ENCODE measurements at places on chromosomes 3 and 15.

GRCh38 chr15:58284293-58284692 is 146.1 kb downstream of the AQP9 start:
- DNase-seq, result no peak

DNA sequence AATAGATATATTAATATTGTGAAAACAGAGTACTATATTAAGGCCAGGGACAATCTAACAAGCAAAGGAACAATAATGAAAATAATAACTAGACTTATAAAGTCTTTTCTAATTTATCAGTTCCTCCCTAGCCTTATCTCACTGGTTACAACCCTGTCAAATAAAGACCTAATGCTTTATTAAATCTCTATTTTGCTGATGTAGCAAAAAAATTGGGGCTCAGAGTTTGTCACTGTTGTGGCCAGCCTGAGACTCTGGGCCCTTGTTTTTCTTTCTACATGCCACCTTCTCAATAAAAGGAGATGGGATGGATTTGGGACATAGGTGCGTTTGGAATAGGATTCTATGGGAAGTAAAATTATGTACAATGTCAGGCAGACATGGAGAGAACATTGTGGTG is 937.0 kb downstream of the IGSF11 start:
- no peak for DNase-seq

DNA sequence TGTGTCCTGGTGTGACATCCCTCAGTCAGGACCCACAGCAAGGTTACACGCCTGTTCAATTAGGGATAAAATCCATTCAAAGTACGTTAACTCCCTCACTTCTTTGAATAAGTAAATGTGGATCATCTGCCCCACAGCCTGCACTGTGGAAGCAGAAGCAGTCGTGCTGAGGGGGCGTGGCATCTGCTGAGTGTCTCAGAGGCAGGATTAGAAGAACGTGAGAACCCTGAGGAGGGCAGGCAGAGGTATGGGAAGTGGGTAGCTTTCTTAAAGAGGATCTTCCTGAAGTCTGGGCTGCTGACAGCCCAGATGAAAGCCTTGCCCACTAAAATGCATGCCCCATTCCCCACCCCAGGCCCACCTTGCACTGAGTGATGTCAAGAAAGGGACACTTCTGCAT is 28.5 kb downstream of the CRABP1 start:
- DNase-seq, result no peak

GRCh38 chr15:70200511-70201424 is 103.1 kb upstream of the TLE3 start:
- DNase-seq, result no peak

DNA sequence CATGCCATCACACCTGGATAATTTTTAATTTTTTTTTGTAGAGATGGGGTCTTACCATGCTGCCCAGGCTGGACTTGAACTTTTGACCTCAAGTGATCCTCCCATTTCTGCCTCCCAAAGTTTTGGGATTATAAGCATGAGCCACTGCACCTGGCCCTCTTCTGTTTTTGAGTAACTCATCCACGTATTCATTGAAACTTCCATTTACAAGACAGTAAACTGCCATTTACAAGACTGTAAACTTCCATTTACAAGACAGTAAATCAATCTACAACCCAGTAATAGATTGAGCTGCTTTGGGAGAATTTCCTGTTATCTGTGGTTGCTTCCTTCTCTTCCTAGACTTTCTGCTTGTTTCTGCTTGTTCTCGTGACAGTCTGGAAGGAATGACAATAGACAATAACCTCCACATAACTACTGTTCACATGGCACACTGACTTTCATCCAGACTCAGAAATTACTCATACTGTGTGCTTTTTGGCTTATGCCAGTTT is 114.7 kb upstream of the CCNL1 start:
- DNase-seq, result no peak

GRCh38 chr3:167330993-167331785 is 48.9 kb downstream of the ZBBX start:
- no peak for DNase-seq

DNA sequence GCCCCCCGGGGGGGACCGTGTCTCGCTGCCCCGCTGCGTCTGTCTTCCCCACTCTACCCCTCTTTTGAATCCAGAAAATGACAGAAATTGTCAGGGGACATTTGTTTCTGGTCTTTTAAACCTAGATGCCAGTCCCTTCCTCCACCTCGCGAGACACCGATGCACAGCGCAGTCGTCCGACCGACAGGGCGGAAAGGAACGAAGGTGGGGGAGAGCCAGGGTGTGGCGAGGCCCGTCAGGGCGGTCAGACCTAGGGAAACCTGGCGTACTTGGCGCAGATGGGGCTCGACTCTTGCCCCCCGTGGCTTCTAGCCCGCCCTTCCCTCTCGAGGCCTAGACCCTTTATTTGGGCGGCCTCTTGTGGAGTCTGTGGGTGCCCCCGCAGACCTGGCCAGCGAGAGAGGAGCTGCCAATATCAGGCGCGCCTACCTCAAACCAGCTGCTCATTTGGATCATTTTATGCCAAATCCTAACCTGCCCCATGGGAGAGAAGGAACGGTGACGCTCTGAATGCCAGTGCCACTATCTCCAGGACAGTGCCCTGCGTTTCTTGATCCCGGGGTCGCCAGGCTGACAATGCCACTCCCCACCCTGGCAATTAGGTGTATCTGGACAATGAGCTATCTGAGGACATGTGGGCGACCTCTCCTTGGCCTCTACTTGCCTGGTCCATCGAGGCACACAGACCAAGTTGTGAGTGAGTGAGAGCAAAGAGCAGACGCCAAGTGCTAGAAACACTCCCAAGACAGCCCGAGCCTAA is 500 bp upstream of the RAB6B start:
- no peak for DNase-seq

GRCh38 chr3:135965129-135965505 is 411 bp upstream of the PPP2R3A start:
- DNase-seq, result no peak

DNA sequence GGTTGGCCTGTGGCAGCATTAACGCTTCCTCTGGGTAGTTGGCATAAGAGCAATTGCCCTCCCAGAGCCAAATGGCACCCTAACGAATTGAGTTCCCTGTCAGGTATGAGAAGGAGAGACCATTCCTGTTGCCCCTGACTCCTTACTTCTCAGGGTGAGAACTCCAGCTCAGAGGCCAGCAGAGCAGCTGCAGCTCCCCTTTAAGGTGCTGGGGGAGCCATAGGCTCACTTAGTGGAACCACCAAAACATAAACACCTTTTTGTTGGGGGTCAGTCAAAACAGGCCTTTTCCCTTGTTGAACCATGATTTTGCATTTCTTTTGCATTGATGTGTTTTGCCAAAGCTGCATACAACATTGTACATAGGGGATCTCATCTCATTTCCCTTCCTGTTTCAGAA is 28.1 kb upstream of the LHFPL4 start:
- no peak for DNase-seq

Data from T-helper 2 cell (primary cell).